Tongue (tissue), 3 donors: ENCODE measurements at places on chromosomes 6 and 20. TPM values are rescaled to one million over a fixed set of nuclear protein-coding genes. Genes with fewer than 3 reads are reported as not detected.

KCNK5 gene
- 6.1 TPM for total RNA-seq

PKIB gene
- total RNA-seq: 7.1 TPM

HEY2 gene
- 2.4 TPM for total RNA-seq

ADTRP gene
- not detected for total RNA-seq

CD40 gene
- 3.3 TPM for total RNA-seq

VGLL2 gene
- 18.4 TPM for total RNA-seq

DEFB129 gene
- not detected for total RNA-seq

GLP1R gene
- total RNA-seq: 0.72 TPM

SAMD3 gene
- 4.8 TPM for total RNA-seq

KCNK17 gene
- total RNA-seq: 0.62 TPM

NKAIN2 gene
- total RNA-seq: 1.7 TPM

ADGRG6 gene
- total RNA-seq: 55.9 TPM

C6orf118 gene
- 0.72 TPM for total RNA-seq
